ENCODE measurements at places on chromosomes 6 and 20. TPM values are rescaled to one million over a fixed set of nuclear protein-coding genes. Genes with fewer than 3 reads are reported as not detected.
A peak's percentile ranks its signal among the peaks of the same experiment; 100 is the strongest.

- DNase-seq: no peak
Measured at GRCh38 chr20:53760025-53760441, 166.4 kb upstream of the ZNF217 start.

DNA sequence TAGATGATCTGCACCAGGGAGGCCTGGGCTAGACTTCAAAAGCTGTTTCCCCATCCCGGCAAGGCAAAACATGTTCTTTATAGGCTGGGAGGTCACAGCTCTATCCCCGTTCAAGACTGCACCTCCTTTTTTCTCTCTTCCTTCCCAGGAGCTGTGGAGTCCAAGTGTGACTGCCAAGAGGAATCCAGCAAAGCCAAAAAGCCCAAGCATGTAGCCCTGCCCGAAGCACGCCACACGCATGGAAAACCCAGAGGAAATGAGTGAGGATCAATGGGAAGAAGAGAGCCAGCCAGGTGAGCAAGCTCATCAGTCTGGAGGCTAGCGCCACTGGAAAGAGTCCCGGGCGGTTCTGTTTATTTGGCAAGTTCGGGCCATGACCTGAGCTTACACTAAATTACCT, 240.4 kb downstream of the PRL start:
- no peak for DNase-seq

GRCh38 chr20:55160037-55160436, 684.6 kb downstream of the DOK5 start:
- no peak for DNase-seq

- no peak for DNase-seq
Measured at GRCh38 chr6:39310542-39310941, 3.7 kb downstream of the KCNK17 start.

GRCh38 chr6:108799354-108799717, 48.9 kb upstream of the ARMC2 start:
- no peak for DNase-seq

The CCDC170 gene
- 1.4 TPM for total RNA-seq

The PDE7B gene
- total RNA-seq: 8.3 TPM

DNA sequence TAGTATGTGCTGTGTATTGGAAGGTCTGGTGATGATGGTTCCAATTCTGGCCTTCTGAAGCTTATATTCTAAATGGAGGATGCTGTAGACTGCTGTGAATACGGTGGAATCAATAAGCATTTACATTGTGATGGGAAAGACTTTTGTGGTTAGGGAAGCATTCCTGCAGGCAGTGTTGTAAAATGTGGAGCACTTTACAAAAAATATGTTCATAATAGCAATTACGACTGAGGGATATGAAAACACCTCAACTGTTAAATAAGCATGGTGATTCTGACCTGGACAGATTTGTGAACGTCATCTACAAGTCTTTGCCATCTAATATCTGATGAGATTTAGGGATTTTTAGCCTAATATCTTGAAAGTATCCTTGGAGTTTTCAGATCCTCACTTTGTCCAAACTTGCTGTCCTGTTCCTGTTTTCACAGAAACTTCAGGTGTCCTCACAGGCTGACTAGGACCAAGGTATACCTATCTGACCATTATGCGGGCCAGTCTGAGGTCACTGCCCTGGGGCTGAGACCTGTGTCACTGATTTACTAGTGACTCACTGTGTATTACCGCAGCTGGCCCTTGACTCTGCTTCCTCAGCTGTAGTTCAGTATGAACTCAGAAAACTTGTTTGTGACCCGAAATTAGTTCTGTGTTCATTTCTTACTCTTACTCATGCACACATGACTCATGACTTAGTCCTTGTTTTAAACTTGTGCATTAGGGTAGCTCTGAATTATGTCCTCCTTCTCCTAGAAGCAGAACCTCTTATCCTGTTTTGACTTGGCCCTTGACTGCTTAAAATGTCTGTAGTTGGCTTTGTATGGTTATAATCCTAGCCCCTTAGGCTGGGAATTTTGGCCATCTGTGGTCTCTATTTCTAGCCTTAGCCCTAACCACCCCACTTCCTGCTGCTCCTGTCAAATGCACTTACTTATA, 343.0 kb downstream of the CDKAL1 start:
- no peak for DNase-seq

The RNF146 gene
- total RNA-seq: 42.9 TPM

GRCh38 chr20:47228654-47229053, 127.8 kb downstream of the ZMYND8 start:
- no peak for DNase-seq

- DNase-seq: no peak
Measured at GRCh38 chr6:104506429-104506828, 353.3 kb downstream of the HACE1 start.

DNA sequence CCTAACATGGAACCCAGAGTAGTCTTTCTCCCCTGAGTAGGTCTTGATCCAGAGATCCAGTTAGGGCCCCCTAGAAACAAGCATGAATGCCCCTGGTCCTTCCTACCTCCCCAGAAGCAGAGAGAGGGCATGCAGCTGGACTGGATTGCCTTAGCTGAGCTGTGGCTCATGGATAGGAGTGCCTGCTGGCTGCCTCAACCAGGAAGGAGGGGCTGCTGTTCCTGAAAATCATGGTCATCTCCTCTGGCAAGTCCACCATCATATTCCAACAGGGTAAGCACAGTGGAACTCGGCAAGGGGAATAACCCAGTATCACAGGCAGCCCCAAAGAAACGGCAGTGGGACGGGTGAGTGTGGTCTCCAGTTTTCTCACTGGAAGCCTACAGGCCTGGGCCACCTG, 53.1 kb upstream of the ENTPD6 start:
- no peak for DNase-seq

The TTK gene
- total RNA-seq: 0.47 TPM

DNA sequence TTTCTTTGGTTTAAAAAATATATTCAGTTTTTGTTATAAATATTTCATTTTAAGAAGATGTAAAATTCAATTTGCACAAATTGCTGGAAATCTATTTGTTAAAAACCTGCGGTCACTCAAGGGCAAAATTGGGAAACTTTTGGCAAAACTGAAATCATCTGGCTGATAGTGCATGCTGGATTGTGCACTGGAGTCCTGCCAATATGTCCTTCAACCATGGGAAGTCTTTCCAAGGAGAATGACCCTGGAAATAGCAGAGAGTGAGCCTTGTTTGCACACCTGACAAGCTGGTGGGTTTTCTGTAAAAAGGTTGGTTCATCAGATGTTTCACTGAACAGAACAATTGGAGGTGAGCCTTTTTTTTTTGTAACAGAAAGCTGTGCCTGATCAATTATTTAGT, 413.5 kb downstream of the BTBD3 start:
- DNase-seq: no peak

GRCh38 chr6:136011475-136011874, 160.0 kb downstream of the PDE7B start:
- no peak for DNase-seq

- DNase-seq: no peak
Measured at GRCh38 chr6:150001295-150002008, 23.9 kb downstream of the RAET1L start.

- no peak for DNase-seq
Measured at GRCh38 chr20:10662661-10663458, 10.9 kb downstream of the JAG1 start.

The ANKRD66 gene
- total RNA-seq: not detected

- peak; percentile 78 for DNase-seq
Measured at GRCh38 chr6:26199773-26200764, 112.8 kb downstream of the HFE start.

DNA sequence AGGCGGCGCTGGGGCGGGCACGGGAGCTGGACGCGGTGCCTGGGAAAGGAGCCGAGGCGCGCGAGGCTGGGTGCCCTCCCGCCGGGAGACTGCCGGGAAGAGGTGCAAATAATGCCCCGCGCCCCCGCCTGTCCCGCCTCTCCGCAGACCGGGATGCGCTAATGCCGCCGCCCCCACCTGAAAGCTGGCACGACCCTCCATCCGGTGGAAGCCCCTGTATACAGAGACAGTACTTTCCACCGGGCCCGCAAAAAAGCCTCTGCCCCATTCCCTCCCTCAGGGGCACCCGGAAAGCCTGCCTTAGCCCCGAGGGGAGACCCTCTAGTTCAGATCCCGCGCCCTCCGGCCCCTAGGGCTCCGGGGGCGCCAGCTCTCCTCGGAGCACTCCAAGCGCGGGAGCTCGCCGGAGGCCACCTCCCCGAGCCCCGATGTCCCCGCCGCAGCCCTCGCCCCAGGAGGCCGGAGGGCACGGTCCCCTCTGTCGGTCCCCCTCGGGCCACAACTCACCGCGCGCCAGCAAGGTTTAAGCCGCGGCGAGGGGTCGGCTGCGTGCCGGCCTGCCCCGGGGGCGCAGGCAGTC, 1.2 kb downstream of the GRM4 start:
- DNase-seq: peak; percentile 19

DNA sequence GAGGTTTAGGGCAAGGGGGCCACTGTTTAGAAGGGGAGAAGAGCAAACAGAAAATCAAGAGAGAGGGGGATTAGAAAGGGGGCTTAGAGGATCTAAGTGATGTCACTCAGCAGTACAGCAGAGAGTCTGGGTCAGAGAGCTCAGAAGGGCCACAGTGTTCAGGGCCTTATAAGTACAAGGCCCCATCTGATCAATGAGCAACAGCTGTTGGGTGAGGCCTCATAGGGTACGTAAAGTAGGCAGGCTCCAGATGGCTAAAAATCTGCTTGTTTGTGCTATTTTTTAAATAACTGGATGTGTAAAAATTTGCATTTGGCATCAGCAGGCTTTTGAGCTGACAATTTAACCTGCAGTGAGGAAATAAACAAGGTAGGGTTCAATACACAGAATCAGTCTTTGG, 149.8 kb downstream of the SH3BGRL2 start:
- DNase-seq: no peak

DNA sequence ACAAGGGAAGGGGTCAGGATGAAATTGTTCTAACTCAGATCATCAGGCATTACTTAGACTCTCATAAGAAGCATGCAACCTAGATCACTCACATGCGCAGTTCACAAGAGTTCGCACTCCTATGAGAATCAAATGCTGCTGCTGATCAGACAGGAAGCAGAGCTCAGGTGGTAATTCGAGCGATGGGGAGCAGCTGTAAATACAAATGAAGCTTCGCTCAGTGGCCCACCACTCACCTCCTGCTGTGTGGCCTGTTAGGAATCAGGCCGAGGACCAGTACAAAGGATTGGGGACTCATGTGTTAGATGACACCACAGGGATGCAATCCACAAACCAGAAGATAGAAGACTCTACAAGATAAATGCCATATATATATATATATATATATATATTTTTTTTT, 31.5 kb upstream of the TOP1 start:
- DNase-seq: no peak

DNA sequence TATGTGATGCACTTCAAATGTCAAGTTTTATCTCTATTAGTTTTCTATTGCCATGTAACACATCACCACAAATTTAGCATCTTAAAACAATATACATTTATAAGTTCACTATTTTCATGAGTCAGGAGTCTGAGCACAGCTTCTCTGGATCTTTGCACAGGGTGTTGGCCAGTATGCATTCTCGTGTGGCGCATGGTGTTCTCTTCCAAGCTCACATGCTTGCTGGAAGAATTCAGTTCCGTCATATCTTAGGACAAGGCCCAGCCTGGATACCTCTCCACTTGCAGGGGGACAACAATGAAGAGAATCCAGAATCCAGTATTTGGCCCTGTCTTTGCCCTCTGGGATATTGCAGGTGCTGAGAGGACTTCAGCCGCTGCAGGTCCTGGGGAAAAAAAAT, 51.0 kb upstream of the ECI2 start:
- no peak for DNase-seq

GRCh38 chr6:159232106-159232645, 63.0 kb downstream of the FNDC1 start:
- DNase-seq: no peak

The TREM2 gene
- total RNA-seq: 2.2 TPM

GRCh38 chr20:16904751-16905150, 156.6 kb downstream of the OTOR start:
- DNase-seq: no peak

GRCh38 chr6:8066108-8066507, 1.9 kb upstream of the BLOC1S5 start:
- DNase-seq: no peak

The DDO gene
- total RNA-seq: 19.7 TPM

The TNF gene
- total RNA-seq: 0.42 TPM

DNA sequence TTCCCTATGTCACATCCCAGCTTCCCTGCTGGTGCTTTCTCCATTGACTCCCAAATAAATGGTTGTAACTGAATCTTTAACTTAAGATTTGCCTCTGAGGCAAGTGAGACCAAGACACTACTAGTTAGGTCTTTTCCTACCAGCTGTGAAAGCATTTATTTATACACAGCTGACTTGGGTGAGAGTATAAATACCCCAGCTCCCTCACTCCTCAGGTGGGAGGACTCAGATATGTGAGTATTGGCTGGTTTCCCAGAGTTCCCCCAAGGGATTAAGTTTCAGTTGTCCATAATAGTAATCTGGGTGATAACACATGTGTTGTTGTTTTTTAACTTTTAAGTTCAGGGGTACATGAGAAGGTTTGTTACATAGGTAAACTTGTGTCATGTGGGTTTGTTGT, 49.8 kb downstream of the CFAP61 start:
- no peak for DNase-seq

GRCh38 chr20:2696646-2697045, 4.1 kb downstream of the EBF4 start:
- DNase-seq: no peak

All from right cardiac atrium (tissue), 5 donors.